ENCODE measurements at places on chromosomes 12 and 14.

- DNase-seq = no peak
Observed at GRCh38 chr12:58727521-58727920, 192.8 kb downstream of the LRIG3 start.

DNA sequence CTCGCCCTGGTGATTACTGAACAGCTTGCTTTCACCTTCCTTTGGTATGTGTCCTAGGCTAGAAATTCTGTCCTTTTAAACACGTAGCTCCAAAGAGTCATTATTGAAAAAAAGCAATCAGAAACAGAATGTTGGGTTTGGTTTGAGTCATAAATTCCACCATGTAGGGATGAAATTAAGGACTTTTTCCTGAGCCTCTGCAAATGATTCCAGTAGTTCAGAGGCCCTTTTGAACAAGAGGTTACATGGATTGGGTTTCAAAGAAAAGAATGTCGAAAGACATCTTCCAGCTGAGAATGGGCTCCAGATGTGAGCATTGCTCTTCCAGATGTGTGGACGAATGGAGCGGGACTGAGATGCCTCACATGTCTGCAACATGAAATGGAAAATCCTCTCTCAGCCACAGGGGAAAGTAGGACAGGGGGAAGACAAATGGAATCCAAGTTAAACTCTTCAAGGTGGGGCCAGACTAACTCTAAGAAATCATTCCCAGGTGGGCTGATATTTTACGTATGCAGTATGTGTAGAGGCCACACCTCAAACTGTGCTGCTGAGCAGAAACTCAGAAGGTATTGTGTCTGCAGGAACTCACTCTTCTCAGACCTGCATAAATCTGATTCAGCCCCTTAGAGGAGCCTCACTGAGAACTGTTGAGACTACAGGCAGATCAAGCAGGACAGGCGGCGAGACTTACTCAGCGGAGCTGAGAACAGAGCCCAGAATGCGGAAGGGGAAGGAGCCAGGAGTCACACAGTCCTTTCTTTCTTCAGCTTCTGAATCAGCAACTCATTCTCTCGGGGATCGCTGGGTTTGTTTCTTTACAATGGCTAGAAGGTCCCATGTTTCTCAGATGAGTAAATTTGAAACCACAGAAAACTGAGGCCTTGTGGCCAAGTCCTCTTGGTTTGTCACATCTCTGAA lies 23.3 kb upstream of the EMP1 start:
- DNase-seq = no peak

DNA sequence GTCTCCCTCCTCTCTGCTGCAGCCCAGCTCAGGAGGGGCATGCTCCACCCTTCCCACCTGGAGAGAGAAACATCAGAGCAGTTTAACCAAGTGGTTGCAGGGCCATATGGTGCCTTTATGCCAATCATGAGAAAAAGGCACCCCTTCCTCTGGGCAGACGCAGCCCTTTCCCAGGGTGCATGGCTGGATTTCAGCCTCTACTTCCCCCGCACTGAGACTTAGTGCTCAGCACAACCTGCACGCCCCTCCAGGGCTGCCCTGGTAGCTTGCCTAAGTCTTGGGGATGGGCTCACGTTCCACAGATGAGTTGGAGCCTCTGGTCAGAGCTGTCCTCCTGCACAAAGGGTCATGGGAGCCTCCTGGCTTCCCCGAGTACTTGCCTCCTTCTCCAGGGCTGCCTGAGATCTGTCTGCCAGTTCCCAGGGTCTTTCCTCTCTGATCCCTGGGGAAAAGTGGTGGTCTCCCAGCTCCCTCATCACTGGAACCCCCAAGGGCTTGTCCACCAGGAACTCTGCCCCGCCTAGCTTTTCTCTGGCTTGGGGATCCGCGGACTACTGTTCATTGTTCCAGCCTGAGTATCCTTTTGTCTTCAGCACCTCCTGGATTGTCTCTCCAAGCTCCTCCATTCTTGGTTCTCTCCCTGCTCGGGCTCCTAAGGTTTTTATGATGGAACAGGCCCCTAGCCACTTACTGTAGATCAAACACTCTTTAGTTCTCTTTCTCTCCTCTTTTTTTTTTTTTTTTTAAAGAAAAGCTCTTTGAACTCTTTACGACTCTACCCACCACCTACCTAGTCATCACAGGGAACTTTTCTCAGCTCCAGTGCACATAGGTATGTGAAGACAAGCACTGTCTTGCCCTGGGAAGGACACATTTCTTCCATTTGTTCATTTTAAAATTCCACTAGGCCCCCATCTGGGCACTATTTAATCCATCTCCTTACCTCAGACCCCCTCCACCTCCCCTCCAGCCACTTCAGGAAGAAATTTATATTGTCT lies 6.1 kb upstream of the KRT74 start:
- DNase-seq = no peak

DNA sequence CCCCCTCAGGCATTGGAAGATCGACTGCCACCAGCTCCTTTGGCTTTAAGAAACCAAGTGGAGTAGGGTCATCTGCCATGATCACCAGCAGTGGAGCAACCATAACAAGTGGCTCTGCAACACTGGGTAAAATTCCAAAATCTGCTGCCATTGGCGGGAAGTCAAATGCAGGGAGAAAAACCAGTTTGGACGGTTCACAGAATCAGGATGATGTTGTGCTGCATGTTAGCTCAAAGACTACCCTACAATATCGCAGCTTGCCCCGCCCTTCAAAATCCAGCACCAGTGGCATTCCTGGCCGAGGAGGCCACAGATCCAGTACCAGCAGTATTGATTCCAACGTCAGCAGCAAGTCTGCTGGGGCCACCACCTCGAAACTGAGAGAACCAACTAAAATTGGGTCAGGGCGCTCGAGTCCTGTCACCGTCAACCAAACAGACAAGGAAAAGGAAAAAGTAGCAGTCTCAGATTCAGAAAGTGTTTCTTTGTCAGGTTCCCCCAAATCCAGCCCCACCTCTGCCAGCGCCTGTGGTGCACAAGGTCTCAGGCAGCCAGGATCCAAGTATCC lies 288.7 kb downstream of the NAV3 start:
- no peak for DNase-seq

DNA sequence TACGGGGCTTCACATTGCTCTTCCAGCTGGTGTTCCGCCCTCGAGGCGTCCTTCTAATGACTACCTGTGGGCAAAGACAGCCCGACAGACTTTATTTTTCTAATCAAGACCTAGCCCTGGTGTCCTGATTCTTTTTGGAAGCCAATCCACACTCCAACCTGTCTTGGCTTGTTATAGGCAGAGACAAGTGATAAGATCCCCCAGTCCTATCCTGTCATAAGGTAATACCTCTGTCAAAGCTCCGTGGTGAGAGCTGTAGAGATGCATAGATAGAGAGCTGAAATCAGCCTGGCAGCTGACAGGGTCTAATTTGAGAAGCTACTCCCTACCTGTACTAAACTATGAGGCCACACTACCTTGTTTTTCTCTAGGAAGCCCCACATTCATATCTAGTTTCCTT lies 11.5 kb upstream of the WNK1 start:
- DNase-seq = no peak

DNA sequence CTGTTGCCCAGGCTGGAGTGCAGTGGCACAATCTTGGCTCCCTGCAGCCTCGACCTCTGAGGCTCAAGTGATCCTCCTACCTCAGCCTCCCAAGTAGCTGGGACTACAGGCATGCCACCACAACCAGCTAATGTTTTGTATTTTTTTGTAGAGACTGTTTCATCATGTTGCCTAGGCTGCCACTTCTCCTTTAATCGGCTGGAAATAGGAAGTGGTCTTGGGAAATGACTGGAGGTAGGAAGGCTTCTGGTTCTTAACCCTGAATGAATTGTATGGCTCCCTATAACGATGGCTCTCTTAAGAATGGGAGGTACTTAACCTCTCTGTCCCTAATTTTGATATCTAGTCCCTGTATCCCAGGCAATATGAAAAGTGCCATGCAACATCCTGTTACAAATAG lies 113.9 kb upstream of the USP15 start:
- DNase-seq = no peak

GRCh38 chr12:74412606-74413230 lies 124.9 kb upstream of the ATXN7L3B start:
- DNase-seq = no peak

DNA sequence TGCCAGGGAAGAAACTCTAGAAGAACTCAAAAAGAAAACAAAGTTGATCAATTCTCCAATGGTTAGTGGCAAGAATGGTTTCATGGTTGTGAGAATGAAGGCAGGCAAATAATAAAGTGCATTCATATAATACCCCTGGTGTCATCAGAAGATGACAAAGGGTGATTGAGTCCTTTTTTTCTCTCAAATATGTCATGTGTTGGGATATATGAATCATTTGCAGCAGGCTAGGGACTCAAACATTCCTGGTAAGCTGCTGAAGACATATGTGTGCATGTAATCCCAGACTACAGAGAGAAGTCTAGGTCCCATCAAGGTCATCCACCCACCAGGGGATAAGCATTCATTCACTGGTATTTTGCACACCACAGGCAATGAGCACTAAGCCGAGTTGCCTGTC lies 82.4 kb upstream of the MYF6 start:
- no peak for DNase-seq

- peak; percentile 42 for DNase-seq
Observed at GRCh38 chr14:105974902-105975301, 448.5 kb downstream of the TMEM121 start.

GRCh38 chr12:132448463-132448820 lies 41.5 kb upstream of the FBRSL1 start:
- DNase-seq = no peak

DNA sequence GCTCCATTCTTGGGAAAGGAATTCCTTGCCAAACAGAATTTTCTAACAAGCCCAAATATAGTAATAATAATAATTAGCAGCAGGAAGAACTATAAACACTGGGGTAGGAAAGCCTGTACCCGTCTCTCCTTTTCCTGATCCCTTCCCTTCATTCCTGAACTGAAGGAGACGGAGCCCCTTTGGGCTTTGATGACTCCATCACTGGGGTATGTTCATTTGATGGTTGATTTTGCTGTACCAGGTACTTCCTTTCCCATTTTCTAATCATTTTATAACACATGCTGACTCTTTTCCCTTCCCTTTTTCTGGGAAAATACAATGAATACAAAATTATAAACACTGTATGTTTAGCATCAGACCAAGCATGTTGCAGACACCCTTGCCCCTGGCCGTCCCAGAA lies 3.6 kb upstream of the RCOR1 start:
- no peak for DNase-seq

- DNase-seq = no peak
Observed at GRCh38 chr14:103749452-103749851, 33.8 kb downstream of the ZFYVE21 start.

DNA sequence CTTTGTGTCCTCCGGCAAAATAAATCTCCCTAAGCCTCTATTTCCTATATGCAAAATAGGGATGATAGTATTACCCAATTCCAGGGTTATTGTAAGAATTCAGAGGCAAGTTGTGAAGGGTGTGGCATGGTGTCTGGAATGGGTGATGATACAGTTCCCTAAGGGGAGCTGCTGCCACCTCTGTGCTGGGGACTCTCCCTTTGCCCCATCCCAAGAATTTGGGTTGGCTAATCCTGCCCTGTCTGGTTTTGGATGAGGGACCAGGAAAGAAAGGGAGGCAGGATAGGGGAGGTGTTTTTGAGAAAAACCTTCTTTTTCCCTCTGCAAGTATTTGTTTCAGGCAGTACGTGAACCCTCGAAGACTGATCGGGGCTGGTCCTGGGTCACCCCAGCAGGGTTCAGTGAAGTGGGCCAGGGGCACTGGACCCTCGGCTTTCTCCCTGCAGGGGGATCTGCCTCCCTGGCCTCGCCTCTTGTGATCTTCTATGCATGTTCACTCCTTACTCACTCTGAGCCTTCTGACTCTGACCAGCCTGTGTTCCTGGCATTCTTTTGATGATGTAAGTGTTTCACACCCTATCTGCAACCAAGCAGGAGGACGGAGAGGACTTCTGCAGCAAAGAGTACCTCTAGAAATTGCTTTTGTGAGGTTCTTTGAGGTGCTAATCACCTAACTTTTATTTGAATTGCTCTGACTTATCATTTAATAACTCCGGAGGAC lies 60.8 kb downstream of the RASSF3 start:
- DNase-seq = no peak

DNA sequence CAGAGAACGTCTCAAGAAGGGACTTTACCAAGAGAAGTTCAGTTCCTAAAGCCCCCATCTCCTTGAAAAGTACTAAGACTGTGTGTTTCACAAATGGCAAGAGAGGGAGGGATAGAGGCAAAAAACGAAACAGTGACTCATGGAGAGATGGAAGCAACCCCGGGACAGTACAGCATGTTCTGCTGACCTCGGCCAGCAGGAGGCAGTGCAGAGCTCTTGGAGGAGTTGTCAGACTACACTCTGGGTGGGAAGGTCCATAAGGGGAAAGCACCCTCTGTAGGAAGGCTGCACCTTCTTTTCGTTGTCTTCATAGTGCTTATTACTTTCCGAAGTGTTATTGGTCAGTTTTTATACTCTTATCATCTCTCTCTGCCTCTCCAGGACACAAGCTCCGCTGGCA lies 525.2 kb upstream of the CCDC196 start:
- DNase-seq = peak; percentile 71
